Caudate nucleus (tissue), 63 donors: ENCODE measurements at places on chromosomes 1 and 21.

DNA sequence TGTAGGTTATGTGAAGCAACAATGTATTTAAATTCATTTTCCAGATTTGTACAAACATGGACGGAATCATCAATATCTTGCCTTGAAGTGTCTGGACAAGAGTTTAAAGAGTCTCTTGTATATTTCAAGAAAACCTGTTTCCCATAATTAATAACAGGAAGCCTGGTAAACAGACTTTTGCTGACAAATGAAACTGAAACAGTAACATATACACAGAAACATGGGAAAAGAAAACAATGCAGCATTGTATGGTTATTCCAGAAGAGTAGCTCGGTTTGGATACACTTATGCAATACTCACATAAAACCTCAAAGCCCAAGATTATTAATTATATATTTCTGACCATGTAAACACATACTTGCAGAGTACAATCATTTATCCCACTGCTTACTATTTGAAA lies 265.5 kb downstream of the PTPRC start:
- DNase-seq, result no peak

DNA sequence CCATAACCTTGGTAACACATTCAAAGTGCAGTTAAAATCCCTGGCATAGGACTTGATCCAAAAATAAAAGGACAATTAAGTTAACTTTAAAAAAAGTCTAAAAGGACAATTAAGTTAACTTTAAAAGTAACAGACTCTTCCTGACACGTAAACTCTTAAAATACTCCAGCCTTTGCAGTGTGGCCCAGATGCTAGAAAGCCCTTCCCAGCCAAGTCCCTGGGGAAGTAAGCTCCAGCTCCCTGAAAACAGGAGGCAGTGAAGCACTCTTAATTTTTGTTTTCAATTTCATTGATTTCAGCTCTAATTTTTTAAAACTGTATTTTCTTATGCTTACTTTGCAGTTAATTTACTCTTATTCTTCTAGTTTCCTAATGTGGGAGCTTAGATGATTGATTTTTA lies 5.1 kb upstream of the AIM2 start:
- no peak for DNase-seq

- DNase-seq, result peak; percentile 48
Observed at GRCh38 chr1:39409055-39409816, 82.2 kb upstream of the BMP8A start.

DNA sequence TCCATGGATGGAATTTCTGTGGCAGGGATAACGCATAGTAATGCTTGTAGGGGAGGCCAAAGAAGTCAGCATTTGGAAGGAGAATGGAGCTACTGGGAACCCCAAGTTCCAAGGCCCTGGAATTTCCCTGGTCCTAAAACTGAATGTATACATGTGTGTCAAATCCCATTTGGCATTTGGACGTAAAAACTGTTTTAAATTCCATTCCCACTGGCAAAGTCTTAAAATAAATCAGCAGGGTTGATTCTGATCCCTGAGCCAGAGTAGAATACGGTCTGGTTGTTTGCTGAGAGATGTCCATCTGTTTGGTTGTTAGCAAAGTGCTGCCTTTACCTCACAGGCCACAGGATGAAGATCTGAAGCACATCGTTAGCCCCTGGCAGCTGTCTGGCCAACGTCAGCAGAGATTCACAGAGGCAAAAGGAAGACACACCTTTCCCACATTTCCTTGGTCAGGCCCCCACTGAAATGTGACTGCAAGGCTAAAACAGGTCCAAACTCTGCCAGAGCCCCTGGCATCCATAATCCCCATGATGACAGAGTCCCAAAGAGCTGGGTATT lies 62.2 kb downstream of the GORAB start:
- no peak for DNase-seq

GRCh38 chr21:37623183-37623582 lies 256.6 kb downstream of the DYRK1A start:
- no peak for DNase-seq

- DNase-seq, result no peak
Observed at GRCh38 chr1:178643831-178644230, 81.2 kb upstream of the RALGPS2 start.

DNA sequence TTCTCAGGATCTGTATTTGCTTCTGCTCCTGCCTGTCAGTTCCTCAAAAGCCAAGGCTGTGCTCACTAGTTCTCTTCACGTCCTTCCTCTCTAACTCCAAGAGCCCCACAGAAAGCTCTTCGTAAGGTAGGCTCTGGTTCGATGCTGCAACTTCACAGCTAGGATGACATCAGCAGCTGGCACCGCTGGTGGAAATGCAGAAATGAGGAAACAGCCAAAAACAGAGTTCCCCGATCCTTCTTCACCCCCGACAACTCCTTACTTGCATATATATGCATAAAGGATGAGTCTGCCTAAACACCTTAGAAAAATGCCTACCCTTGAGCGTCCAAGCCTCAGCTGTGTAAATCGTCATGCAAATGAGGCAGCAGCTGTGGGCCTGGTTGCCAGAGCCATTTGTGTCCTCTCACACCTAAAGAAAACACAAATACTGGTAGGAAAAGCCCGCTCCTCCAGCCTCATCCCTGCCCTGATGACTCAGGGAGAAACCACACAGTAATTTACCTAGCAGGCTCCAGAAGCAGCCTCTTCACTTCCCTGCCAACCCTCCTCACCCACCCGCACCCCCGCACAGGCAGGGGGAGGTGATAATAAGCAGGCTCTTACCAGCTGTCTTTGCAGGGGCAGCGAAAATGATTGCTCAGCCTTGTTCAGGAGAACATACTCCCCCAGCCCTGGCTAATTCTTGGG lies 28.2 kb downstream of the BATF3 start:
- DNase-seq, result no peak

GRCh38 chr21:34819357-34819999 lies 150.7 kb downstream of the CLIC6 start:
- no peak for DNase-seq

DNA sequence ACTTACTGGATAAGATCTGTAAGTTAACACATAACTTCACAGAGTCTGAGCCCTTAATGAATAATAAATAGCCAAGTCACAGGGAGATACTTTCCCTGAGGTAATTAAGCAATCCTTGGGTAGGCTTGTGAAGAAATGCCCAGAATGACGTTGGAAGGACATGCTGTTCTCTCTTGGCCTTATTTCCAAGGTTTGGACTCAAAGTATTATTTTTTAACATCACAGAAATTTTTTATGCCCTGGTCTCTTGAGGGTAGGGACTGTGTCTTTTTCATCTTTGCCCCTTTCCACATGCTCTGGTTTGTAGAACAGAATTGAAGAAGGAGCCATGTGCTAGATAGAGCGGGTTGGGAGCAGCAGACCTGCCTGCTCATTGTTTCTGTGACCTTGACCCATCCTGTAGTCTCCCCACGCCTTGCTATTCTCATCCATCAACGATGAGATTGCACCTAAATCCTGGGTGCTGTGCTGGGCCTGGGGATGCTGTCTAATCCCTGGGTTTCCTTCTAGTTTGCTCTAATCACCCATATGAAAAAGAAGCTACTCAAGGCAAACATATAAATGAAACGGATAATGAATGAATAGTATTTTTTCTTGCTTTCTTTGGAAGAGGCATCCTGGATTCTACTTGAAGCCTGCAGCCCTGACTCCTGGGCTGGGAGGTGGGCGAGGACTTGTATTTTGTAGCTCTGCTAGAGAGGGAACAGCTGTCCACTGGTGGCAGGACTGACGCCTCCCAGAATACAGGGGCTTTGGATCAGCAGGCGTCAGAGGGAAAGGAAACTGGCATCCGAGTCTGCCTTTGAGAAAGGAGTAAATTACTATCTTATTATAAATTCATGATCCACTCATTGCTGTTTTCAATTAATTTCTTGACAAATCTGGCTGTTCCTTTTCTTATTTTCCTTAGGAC lies 17.5 kb upstream of the LAMTOR5 start:
- no peak for DNase-seq
